ENCODE measurements at places on chromosomes 12 and 14.

DNA sequence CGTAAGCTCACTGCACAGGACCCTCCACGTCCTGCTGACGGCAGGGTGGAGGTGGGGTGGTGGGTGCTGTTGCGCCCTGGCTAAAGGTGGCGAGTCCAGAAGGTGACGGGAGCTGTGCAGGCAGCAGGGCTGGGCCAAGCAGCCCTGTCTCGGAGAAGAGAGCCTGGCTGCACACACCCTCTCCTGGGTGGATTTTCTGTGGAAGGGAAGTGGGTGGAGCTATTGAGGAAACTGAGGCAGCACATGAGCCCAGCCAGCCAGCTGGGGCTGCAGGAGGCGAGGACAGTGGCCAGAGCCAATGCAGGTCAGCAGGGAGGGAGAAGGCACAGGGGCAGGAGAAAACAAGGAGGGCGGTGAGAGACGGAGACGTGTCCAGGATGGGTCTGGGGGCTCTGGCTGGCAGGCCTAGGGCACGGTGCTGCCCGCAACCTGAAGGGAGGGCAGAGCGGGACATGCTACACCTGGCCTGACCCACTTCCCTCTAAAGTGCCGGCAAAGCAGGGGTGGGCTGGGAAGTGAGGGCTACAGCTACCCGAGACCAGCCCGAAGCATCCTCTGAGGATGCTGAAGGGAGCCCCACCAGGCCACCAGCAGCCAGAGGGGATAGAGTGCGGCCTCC lies 20.5 kb downstream of the BTBD6 start:
- DNase-seq: no peak

DNA sequence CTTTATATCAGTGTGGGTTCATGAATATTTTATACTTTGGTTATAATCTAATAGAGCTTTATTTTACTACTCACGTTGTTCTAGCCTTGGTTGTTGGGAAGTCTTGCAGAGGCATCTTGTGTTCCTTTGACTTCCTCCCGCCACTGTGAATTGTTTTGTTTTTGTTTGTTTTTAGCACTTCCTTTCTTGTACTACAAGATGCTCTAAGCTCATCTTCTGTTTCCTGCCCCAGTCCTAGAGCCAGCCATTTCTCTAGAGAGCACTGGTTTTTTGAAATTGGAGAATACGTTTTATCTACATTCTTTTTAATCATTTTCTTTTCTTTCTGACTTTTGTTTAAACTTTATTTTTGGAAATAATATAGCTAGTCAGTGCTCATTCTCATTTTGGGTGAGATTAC lies 15.9 kb upstream of the NUBPL start:
- no peak for DNase-seq

DNA sequence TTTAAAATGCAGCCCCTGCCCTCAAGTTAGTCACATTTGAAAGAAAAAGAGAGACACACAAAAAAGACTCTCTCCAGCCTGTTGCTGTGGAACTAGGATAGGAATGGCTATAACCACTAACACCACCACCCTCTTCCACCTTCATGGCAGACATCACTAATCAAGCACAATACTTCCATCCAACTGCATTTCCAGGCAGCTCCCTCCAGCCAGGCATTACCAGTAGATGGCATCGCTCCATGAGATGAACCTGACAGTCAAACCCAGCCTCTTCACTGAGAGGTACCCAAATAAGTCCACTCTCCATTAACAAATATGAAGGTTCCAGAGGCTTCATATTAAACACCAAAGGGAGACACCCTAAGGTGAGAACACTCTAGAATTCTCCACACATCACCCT lies 24.4 kb downstream of the SLC8B1 start:
- DNase-seq: no peak

GRCh38 chr14:59131938-59132795 lies 56.3 kb upstream of the DAAM1 start:
- DNase-seq: no peak
